ENCODE measurements at places on chromosomes 1 and 21.

DNA sequence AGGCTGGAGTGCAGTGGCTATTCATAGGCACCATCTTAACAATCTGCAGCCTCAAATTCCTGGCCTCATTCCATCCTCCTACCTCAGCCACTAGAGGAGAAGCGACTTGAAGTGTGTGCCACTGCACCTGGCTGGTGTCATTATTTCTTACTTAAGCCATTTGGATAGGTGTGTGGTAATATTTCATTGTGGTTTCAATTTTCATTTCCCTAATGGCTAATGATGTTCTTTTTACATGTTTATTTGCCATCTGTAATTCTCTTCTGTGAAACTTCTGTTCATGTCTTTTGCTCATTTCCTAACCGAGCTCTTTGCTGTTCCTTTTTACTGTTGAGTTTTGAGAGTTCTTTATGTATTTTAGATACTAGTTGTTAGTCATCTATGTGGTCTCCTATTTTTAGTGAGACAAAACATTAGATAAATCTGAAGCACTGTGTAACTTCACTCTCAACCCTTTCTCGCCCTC lies 66.8 kb downstream of the SLC27A3 start:
- H3K27ac ChIP-seq, result no peak overlapping the region
- no peaks in the 10 kb centered on the region for H3K27me3 ChIP-seq
- H3K4me1 ChIP-seq, result no peaks in the 10 kb centered on the region
- no peak for DNase-seq

DNA sequence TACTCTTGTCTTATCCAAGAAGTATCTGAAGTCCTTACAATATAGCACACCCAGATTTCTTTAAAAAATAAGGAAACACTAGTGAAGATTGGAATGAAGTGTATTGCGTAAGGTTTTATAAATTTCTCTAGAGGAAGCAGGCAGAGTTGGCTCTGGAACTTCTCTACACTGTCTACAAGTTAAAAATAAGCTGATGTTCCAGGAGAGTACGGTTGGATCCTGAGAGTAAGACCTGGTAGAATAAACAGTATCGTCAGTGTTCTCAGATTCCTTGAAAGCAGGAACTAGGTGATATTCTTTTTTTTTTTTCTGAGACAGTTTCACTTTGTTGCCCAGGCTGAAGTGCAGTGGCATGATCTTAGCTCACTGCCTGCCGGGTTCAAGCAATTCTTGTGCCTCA lies 107.9 kb downstream of the USP25 start:
- H3K4me3 ChIP-seq, result no peak overlapping the region
- no peak for DNase-seq
- no peak overlapping the region for H3K27ac ChIP-seq

- no peak overlapping the region for H3K27ac ChIP-seq
- no peaks in the 10 kb centered on the region for H3K36me3 ChIP-seq
- H3K4me1 ChIP-seq, result no peaks in the 10 kb centered on the region
- H3K27me3 ChIP-seq, result no peaks in the 10 kb centered on the region
- no peak for DNase-seq
Measured at GRCh38 chr1:91476533-91477217, 24.0 kb upstream of the CDC7 start.

DNA sequence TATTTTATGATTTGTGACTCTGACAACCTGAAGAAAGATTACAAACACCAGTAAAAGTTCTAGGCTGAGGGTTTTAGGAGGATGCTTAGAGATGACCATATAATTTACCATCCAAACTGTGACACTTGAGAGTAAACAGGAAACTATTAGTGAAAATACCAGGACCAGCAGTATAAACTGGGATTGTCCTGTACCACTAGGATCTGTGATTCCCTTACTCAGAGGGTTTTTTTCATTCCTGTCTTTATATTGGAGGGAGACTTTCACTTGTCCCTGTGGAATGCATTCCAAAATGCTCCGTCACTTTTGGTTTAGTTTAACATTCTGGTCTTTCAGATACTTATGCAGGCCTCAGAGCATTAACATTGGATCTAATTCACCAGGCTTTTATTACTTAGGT lies 482.9 kb downstream of the PTBP2 start:
- H3K27ac ChIP-seq, result no peak overlapping the region
- no peak overlapping the region for H3K4me3 ChIP-seq
- H3K4me1 ChIP-seq, result no peaks in the 10 kb centered on the region
- no peaks in the 10 kb centered on the region for H3K27me3 ChIP-seq
- no peaks in the 10 kb centered on the region for H3K36me3 ChIP-seq

DNA sequence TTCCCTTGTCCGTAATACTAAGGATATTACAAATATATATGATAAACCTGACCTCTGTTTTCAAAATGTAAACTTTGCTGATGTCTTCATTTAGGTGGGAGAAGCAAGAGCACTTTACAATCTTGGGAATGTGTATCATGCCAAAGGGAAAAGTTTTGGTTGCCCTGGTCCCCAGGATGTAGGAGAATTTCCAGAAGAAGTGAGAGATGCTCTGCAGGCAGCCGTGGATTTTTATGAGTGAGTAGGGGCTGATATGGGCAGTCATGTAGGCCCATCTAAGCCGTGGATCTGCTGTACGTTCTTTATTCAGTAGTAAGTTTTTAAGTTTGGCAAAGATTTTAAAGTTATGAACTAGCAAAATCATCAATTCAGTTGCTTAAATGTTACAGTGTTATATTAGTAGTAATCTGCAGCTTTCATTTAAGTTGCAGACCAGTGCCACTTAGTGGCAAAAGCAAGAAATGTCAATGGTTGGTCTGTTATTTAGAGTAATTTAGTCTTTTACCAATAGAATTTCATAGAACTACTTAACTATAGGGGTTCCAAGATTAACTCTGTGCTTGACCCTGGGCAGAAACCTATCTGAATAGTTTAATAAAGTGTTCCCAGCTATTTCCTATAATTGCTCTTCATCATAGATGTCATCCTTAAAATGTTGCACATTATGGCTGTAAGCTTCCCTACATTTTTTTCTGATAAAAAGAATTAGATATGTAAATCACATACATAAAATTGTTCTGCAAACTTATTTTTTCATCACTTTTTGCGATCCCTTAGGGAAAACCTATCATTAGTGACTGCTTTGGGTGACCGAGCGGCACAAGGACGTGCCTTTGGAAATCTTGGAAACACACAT lies 21.3 kb downstream of the GPSM2 start:
- H3K27me3 ChIP-seq, result no peaks in the 10 kb centered on the region
- no peak overlapping the region for H3K4me3 ChIP-seq
- H3K27ac ChIP-seq, result no peak overlapping the region
- no peaks in the 10 kb centered on the region for H3K36me3 ChIP-seq

GRCh38 chr1:164764333-164764732 lies 205.3 kb downstream of the PBX1 start:
- H3K27me3 ChIP-seq, result no peaks in the 10 kb centered on the region
- H3K4me3 ChIP-seq, result no peak overlapping the region
- H3K27ac ChIP-seq, result no peak overlapping the region
- no peaks in the 10 kb centered on the region for H3K36me3 ChIP-seq
- peaks cover 18% of the 10 kb centered on the region for H3K4me1 ChIP-seq
- no peak for DNase-seq

- no peak overlapping the region for H3K4me3 ChIP-seq
- H3K4me1 ChIP-seq, result no peaks in the 10 kb centered on the region
Measured at GRCh38 chr1:68010090-68010489, 40.3 kb downstream of the DIRAS3 start.

GRCh38 chr1:59705466-59706302 lies 109.1 kb upstream of the HOOK1 start:
- H3K4me3 ChIP-seq, result no peak overlapping the region
- no peak for DNase-seq
- no peaks in the 10 kb centered on the region for H3K36me3 ChIP-seq
- H3K27ac ChIP-seq, result no peak overlapping the region

- no peak overlapping the region for H3K4me3 ChIP-seq
- no peak overlapping the region for H3K27ac ChIP-seq
- H3K4me1 ChIP-seq, result no peaks in the 10 kb centered on the region
Measured at GRCh38 chr1:11518791-11519628, 40.1 kb downstream of the DISP3 start.

GRCh38 chr1:199273837-199274379 lies 635.1 kb downstream of the PTPRC start:
- no peak for DNase-seq
- H3K27me3 ChIP-seq, result no peaks in the 10 kb centered on the region
- no peaks in the 10 kb centered on the region for H3K36me3 ChIP-seq

GRCh38 chr1:9426291-9426711 lies 113.0 kb upstream of the SLC25A33 start:
- H3K4me1 ChIP-seq, result peaks cover 14% of the 10 kb centered on the region
- H3K27me3 ChIP-seq, result no peaks in the 10 kb centered on the region
